Adrenal gland (tissue), 19 donors: ENCODE measurements at places on chromosomes 2 and 18. TPM values are rescaled to one million over a fixed set of nuclear protein-coding genes. Genes with fewer than 3 reads are reported as not detected.
A peak's percentile ranks its signal among the peaks of the same experiment; 100 is the strongest.

GRCh38 chr2:172677363-172677762 lies 58.3 kb upstream of the RAPGEF4 start:
- no peak for DNase-seq
- H3K27me3 ChIP-seq: no peaks in the 10 kb centered on the region
- H3K36me3 ChIP-seq: no peaks in the 10 kb centered on the region
- no peaks in the 10 kb centered on the region for H3K4me1 ChIP-seq
- H3K27ac ChIP-seq: no peak overlapping the region

- H3K36me3 ChIP-seq: no peaks in the 10 kb centered on the region
- H3K27ac ChIP-seq: no peak overlapping the region
- no peak for DNase-seq
- H3K4me3 ChIP-seq: no peak overlapping the region
- H3K4me1 ChIP-seq: no peaks in the 10 kb centered on the region
- H3K27me3 ChIP-seq: no peaks in the 10 kb centered on the region
These were observed 20.2 kb downstream of the FAM124B start for GRCh38 chr2:224381521-224382279.

- H3K36me3 ChIP-seq: no peaks in the 10 kb centered on the region
- H3K4me3 ChIP-seq: no peak overlapping the region
- DNase-seq: no peak
- no peaks in the 10 kb centered on the region for H3K4me1 ChIP-seq
- H3K27me3 ChIP-seq: no peaks in the 10 kb centered on the region
These were observed 128.2 kb downstream of the SS18 start for GRCh38 chr18:25962176-25962575.

DNA sequence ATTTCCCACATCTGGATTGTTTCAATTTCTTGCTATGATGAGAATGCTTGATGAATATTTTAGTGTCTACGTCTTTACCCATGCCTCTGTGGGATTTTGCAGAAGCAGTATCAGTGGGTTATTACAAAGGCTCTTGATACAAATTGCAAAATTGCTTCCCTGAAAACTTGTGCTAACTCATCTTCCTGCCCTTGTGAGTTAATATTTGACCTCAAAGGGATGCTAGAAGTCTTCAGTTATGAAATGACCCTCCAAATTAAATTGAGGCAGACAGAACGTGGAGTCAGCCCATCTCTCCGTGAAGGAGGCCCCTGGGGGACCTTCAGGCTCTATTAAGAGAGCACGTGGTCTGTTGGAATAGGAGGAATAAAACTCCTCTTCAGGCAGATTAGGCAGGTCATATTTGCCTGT lies 239.2 kb upstream of the HS6ST1 start:
- DNase-seq: peak; percentile 31
- no peak overlapping the region for H3K4me3 ChIP-seq
- no peaks in the 10 kb centered on the region for H3K27me3 ChIP-seq
- no peaks in the 10 kb centered on the region for H3K36me3 ChIP-seq

- no peaks in the 10 kb centered on the region for H3K27me3 ChIP-seq
- H3K36me3 ChIP-seq: no peaks in the 10 kb centered on the region
- DNase-seq: no peak
- H3K27ac ChIP-seq: no peak overlapping the region
- H3K4me1 ChIP-seq: no peaks in the 10 kb centered on the region
These were observed 2.2 kb downstream of the CDH19 start for GRCh38 chr18:66601649-66602048.

DNA sequence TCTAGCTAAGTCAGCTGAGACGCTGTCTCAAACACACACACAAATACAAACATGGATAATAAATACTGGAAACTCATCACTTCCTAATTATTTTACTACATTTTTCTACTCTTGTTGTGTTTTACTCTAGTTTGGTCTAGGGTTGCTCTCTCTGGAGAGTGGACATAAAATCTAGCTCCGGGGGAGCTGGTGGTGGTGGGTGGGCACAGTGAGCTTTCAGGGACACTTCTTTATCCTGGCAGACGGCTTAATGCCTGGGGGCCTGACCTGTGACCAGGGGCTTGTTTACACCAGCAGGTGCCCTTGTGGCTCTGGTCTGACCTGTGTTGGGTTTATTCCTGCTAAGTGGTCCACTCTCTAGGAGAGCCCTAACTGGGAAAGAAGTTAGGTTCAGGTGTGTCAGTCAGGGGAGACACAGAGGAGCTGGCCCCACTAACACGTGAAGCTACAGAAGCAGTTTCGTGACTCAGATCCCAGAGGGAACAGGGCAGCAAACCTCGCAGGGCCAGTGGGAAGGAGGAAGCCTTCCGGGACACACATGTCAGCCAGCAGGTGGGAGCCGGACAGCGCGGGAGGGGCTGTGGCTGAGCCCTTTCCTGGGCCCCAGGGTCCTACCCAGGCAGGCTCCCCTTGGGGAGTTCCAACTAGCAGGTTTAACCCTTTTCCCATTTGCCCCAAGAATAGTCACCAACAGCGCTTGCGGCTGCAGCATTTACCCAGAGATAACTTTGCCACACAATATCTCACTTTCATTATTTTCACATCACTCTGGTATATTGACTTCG lies 22.5 kb upstream of the BOK start:
- no peak overlapping the region for H3K27ac ChIP-seq
- H3K4me1 ChIP-seq: peaks cover 5% of the 10 kb centered on the region
- no peaks in the 10 kb centered on the region for H3K27me3 ChIP-seq

Gene VWA3B
- polyA plus RNA-seq: 0.16 TPM
